ENCODE measurements at places on chromosomes 6 and 20.

DNA sequence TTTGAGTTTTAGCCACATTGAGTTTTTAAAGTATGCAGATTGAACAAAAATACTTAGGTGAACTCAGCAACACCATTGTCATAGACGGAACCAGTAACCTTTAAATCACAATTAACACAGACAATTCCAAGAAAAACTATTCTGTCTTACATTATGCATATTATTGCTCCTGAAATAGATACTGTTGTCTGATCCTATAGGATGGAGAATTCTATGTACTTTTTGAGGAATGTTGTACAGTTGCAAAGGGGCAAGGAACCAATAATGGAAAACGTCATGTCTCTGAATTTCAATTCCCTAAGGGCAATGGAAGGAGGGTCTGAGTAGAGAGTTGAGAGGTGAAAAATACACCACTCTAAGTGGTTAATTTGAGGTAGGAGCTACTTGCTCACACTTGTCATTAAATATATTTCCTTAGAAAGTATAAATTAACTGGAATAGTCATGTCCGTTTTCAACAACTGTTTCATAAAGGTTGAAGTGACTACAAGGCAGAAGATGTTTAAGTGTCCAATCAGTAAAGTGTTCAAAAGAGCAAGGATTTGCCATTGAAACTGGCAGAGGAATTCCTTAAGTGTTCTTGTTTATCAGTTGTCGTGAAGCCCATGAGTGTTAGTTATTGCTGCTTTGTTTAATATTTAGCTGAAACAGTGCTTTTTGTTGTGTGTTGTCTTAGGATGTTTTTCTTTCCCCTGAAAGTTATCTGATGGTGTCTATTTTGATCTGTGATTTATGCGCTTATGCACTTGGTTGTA, 1.3 kb downstream of the NKAIN2 start:
- DNase-seq: no peak

- DNase-seq: no peak
These were observed 8.9 kb downstream of the MANBAL start for GRCh38 chr20:37298190-37298939.

GRCh38 chr6:126113261-126113660, 126.9 kb downstream of the TRMT11 start:
- no peak for DNase-seq

- DNase-seq: no peak
These were observed 127.6 kb upstream of the FAM184A start for GRCh38 chr6:119205911-119206618.

- DNase-seq: no peak
These were observed 35.9 kb upstream of the PIM1 start for GRCh38 chr6:37134036-37134395.

DNA sequence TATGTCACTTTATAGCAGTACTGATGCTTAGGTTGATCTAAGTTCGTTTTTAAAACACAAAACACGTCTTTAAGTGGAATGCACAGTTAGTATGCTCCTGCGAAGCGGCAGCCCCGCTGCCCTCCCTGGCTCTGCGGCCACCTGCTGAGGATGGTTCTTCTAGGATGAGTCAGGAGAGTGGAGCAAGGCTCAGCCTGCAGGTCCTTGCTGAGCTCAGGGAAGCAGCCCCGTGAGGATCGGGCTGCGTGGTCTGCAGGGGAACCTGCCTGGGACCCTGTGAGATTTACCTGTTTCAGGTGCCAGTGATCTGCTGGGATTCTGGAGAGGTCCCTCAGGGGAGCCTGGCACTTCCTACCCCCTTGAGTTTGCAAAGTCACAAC, 57.5 kb downstream of the SYNJ2 start:
- DNase-seq: no peak

DNA sequence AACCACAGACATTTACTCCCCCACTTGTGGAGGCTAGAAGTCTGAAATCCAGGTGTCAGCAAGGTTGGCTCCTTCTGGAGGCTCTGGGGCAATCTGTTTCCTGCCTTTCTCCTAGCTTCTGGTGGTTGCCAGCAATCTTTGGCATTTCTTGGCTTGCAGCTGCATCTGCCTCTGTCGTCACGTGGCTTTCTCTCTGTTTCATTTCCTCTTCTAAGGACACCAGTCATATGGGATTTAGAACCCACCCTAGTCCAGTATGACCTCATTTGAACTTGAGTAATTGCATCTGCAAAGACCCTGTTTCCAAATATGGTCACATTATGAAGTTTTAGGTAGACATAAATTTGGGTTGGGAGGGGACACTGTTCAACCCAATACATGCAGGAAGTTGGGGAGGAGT, 56.2 kb upstream of the EPB41L1 start:
- no peak for DNase-seq

- DNase-seq: no peak
These were observed 207.1 kb upstream of the PRSS16 start for GRCh38 chr6:27040244-27041042.

DNA sequence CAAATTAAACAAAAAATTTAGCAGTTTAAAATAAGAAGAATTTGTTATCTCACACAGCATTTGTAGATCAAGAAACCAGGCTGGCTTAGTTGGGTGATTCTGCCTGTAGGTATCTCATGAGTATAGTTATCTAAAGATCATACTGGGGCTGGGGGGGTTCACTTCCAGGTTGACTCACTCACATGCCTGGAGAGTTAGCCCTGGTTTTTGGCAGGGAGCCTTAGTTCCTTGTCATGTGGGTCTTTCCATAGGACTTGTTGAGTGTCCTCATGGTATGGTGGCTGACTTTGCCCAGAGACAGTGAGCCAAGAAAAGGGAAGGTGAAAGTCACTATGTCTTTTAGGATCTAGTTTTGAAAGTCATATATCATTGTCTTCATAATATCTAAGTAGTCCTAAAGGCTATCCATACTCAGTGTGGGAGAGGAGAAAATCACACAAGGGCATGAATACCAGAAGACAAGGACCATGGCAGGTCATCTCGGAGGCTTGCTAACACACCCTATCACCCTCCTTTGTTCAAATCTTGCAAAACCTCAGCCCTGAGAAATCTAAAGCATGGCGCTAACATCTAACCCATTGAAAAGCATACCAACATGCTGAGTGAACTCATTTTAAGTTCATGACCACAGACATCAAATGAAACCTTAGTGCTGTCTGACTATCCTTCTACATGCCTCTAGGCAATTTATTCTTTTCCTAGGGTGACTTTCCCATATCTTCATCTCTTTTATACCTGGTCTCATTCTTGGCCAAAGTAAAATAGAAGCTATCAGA, 39.2 kb downstream of the CYP24A1 start:
- DNase-seq: no peak

DNA sequence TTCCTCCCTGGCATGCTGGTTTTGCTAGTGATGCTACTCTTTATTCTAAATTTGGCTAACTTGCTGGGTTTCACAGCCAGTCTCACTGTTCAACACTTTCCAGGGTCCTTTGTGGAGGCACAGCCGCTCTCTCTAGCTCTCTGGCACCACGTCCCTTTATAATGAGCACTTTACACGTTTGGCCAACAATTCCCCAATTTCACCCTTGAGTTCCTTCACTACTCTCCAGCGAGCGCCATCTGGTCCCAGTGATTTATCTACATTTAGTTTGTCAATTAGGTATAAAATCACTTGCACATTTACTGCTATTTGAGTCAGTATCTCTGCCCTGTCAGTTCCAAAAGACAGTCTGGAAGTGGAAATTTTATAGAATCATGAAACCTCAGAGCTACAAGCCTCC, 241.9 kb upstream of the MOCS1 start:
- no peak for DNase-seq

GRCh38 chr20:21048841-21049273, 57.3 kb downstream of the LINC00237 start:
- DNase-seq: peak; percentile 48

DNA sequence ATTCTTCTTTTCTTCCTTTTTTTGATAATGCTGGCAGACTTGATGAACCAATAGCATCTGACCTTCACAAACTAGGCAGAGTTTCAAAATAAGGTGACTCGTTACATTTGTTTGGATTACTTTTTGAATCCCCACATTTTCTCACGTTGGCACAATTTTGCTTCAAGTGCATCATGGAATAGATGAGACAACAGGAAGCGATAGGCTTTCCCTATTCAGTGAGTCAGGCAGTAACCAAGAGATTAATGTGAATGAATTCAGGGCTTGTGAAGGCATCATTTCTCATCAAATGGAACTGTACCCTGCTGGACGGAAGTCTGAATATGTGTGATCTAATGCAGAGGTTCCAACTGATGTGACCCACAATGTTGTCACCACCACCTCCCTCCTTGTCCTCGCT, 10.7 kb downstream of the RFPL4B start:
- no peak for DNase-seq

- DNase-seq: no peak
These were observed 264.8 kb downstream of the SLC35F1 start for GRCh38 chr6:118171852-118172251.

DNA sequence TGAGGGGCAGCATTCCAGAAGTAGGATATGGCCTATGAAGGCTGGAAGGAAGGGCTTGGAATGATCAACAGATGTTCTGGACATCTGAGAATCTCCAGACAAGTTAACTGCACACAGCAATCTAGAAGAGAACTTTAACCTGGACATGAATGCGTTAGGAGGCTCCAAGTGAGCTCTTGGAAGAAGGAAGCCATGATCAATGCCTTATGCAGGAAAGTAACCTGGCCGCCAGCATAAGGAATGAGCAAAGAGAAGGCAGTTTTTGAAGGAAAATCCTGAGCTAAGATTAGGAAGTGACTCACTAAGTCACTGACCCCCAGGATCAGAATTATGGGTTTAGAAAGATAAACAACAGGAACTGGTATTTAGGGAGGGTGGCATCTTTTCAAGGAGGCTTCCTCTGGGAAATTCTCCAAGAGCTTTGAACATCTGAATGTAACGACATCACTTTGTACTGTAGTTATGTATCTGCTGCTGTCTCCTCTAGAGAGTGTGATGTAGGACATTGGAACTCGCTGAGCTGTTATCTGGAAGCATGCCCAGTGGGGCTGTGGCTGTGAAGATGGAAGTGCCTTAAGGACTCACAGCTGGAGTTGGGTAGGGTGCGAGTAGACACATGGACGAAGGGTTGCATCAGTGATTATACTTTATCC, 236.8 kb downstream of the PACRG start:
- DNase-seq: no peak

DNA sequence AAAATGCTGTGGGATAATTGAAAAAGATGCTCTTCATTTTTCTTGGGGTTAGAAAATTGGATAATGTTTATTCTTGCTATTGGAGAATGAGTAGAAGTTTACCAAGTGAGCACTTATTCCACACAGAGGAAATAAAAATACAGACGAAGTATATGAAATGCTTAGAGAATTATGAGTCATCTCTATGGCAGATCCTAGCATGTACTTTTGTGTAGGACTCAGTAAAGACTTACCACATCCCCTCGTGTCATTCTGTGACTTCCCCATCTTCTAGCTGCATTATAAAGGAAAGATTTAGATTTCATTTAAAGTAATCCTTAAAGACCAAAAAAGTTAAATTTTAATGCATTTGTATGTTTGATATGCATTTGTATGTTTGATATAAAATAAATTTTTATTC, 685.6 kb downstream of the TBC1D32 start:
- DNase-seq: no peak

GRCh38 chr20:10190456-10190855, 28.2 kb upstream of the SNAP25 start:
- DNase-seq: no peak

GRCh38 chr6:13653296-13653695, 38.2 kb downstream of the NOL7 start:
- DNase-seq: no peak

GRCh38 chr6:145891126-145891525, 73.0 kb downstream of the SHPRH start:
- no peak for DNase-seq

DNA sequence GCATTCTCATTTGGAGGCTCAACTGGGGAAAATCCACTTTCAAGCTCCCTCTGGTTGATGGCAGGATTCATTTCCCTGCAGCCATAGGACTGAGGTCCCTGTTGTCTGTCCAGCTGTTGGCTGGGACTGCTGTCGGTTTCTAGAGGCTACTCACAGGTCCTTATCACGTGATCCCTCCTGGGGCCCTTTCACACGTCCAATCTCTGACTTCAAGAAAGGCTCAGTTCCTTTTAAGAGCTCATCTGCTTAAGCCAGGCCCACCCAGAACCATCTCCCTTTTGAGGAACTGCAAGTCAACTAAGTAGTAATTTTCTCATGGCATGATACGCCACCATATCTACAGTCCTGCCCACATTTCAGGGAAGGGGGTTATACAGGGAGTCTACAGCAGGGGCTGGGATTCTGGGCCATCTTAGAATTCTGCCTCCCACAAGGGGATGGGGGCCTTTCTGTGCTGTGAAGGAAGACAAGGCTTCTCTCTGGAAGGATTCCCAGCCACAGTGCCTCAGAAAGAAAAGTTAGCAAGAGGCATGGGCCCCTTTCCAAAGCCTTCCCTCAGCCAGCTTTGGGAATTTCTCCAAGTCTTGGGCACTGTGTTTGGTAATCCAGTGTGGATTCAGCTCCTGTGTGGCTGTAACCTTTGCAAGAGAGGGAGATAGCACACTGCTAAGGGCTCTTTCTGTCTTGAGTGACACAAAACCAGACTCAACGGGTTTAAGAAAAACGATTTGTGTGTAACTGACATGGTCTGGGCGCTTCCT, 66.4 kb downstream of the CTCFL start:
- DNase-seq: no peak

GRCh38 chr20:49427751-49428518, 54.5 kb downstream of the KCNB1 start:
- DNase-seq: no peak

- DNase-seq: no peak
These were observed 326.6 kb downstream of the COL12A1 start for GRCh38 chr6:74879234-74879633.

DNA sequence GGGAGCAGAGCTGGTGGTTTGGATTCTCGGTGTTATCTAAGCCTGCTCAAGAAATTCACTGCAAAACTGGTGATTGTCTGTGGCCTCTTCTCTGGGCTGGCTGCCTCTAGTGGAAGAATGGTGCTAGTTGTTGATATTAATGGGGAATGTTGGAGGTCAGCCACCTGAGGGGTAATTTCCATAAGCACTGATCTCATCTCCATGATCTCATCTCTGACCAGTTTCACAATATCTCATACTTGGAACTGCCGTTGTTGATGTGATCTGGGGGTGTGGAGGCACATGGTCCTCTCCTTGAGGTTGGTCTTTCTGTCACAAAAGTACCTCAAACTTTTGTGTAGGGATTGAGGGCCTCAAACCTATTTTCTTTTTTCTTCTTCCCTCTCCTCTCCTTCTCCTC, 102.6 kb downstream of the CD109 start:
- DNase-seq: no peak

GRCh38 chr20:62893700-62894099, 32.1 kb upstream of the TCFL5 start:
- DNase-seq: no peak

GRCh38 chr6:119348748-119349360, 707 bp downstream of the MAN1A1 start:
- peak; percentile 38 for DNase-seq

- no peak for DNase-seq
These were observed 75.1 kb downstream of the CNBD2 start for GRCh38 chr20:36043441-36043840.

- no peak for DNase-seq
These were observed 3.1 kb downstream of the HM13 start for GRCh38 chr20:31517373-31517772.

DNA sequence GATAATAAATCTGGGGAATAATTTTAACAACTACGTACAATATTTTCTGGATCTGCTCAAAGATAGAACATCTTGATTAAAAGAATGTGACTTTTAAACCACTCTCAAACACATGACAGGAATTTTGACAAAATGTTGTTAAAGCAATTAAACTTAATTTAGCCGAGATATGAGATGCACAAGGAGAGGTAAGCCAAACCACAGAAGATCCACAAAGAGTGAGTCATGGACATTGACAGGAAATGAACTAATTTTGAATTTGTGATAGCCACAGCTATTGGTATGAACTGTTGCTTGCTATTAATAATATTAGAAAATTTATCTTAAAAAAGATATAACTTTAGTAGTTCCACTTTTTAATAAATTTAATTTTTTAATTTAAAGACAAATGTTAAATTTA, 27.8 kb upstream of the VGLL2 start:
- DNase-seq: no peak

Measured in activated CD8-positive, alpha-beta memory T cell treated with anti-CD3 and anti-CD28 coated beads, Interleukin-2, amount 50 U/mL, for 4 hours (primary cell).